ENCODE measurements at places on chromosomes 4 and X.

GRCh38 chrX:120839491-120839890 is 36.2 kb downstream of the CT47B1 start:
- DNase-seq, result no peak

- no peak for DNase-seq
These were observed 18.0 kb downstream of the PPEF1 start for GRCh38 chrX:18725310-18725943.

- DNase-seq, result no peak
These were observed 174.0 kb downstream of the AFAP1 start for GRCh38 chr4:7765666-7766065.

DNA sequence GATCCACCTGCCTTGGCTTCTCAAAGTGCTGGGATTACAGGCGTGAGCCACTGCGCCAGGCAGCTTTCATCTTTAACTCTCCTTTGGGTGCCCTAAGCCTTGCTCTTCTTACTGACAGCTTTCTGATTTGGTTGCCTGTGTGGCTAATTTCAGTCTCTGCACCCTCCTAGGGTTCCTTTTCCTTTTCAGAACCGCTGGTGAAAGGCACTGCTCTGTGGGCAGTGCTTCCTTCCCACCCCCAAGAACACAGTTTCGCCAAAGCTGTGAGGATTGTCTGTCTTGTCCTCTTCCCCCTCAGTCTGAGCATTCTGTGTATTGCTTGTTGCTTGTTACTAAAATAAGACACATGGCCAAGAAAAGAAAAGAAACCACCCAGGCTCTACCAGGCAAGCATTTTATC is 101.4 kb upstream of the FRMPD3 start:
- no peak for DNase-seq

GRCh38 chr4:162523171-162523570 is 359.4 kb upstream of the FSTL5 start:
- DNase-seq, result no peak

DNA sequence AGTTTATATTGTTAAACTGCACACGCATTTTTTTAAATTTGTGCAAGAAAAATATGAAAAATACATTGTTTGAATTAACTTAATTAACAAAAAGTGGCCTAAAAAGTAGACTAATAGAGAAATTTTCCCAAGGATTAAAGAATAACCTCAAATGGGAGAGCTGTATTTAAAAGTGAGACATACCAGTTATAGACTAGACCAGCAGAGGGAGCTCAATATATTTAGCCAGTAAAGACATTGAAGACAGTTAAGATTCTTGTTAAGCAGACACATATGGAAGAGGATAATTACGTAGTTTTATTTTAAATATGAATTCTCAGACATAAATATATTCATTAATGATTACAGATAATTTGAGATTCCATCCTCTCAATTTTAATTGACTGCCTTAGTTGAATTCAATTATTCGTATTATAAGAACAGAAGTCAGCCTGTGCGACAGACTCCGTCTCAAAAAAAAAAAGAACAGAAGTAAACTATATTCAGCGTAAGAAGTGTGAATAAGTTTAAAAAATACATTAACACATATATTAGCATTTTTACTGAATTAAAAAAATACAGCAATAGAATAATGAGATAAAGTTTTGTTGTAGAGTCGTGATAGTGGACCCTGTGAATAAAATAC is 64.8 kb downstream of the GLRA3 start:
- peak; percentile 51 for DNase-seq

- DNase-seq, result no peak
These were observed 55.5 kb downstream of the WFS1 start for GRCh38 chr4:6324999-6325787.

- no peak for DNase-seq
These were observed 42.1 kb downstream of the AFF1 start for GRCh38 chr4:86976801-86977485.

DNA sequence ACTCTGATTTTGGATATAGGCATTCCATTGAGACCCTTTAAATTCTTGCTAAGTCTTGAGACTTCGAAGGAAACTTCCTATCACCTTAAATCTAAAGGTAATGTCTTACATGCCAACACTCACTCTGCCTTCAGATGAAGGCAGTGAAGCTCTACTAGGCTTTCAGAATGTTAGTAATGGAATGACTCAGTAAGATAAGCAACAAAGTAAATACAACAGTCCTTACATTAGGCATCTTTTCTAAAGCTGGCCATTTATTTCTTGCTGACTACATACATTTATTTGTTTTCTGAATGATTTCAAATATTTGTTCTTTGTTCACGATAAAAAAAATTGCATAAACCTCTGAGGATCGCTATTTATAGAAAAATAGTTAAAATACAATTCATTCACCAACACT is 43.5 kb downstream of the ASIC5 start:
- DNase-seq, result no peak

- no peak for DNase-seq
These were observed 78.1 kb downstream of the NDST3 start for GRCh38 chr4:118112117-118113046.

- DNase-seq, result no peak
These were observed 1.5 kb downstream of the GSTCD start for GRCh38 chr4:105710012-105710600.

DNA sequence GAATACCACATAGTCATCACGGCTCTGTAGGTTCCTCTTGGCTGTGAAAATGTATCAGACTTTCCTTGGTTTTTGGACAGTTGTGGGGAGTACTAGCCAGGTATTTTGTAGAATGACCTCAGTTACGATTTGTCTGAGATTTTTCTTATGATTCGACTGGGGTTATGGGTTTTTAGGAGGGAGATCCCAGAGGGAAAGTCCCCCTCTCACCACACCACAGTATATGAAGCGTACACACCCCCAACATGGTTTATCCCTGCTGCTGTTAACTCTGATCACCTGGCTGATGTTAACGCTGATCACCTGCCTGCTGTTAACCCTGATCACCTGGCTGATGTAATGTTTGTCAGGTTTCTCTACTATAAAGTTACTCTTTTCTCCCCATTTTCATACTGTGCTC is 72.6 kb downstream of the ANAPC4 start:
- no peak for DNase-seq

- no peak for DNase-seq
These were observed 89.4 kb upstream of the TLL1 start for GRCh38 chr4:165783626-165784025.

DNA sequence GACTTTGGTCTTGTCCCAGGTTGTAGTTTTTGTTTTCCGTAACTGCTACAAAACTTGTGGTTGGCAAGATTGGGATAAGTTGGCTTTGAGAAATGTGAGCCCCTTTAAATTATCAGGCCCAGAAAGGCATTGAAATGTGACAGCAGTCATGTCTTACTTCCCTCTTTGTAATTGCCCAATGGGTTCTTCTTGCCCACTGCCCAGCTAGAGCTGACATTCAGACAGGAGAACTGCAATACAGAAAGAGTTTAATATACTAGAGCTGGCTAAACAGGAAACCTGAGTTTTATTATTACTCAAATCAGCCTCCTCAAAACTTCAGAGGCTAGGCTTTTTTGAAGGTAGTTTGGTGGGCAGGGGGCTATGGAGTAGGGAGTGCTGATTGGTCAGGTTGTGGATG is 288.3 kb downstream of the ZNF674 start:
- DNase-seq, result no peak

- no peak for DNase-seq
These were observed 96.8 kb downstream of the NSUN7 start for GRCh38 chr4:40846532-40846931.

GRCh38 chrX:134528960-134529359 is 69.0 kb downstream of the HPRT1 start:
- DNase-seq, result no peak

DNA sequence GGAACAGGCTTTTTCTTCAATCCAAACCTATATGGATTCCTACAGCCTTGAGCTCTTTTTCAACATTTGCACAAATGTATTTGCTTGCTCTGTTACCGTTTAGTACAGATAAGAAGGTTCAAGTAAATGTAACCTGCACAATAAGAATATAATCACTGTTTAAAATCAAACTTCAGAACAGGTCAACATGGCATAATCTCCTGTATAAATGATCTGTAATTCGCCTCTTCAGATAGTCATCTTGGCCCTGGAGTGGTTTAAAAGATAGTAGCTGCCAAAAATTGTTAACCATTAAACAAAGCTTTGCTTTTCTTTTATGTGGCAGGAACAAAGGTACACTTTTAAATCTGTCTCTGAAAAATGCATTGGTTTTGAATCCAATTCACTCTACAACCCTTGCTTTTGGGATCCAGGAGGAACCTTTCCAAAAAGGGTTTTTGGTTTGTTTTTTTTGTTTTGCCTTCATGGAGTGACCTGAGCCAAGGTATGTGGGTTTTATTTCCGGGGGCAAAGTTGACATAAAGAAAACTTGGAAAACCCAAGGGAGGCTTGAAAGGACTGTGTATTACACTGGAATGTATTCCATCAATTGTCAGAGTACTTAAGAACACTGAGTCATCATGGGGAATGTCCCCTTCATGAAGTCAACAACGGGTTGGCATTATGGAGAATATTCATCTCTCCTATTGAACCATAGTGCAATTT is 210.4 kb upstream of the HCCS start:
- peak; percentile 32 for DNase-seq

- DNase-seq, result no peak
These were observed 33.4 kb downstream of the CYTL1 start for GRCh38 chr4:4985844-4986243.

- DNase-seq, result no peak
These were observed 39.6 kb upstream of the SLC7A3 start for GRCh38 chrX:70970482-70970995.

DNA sequence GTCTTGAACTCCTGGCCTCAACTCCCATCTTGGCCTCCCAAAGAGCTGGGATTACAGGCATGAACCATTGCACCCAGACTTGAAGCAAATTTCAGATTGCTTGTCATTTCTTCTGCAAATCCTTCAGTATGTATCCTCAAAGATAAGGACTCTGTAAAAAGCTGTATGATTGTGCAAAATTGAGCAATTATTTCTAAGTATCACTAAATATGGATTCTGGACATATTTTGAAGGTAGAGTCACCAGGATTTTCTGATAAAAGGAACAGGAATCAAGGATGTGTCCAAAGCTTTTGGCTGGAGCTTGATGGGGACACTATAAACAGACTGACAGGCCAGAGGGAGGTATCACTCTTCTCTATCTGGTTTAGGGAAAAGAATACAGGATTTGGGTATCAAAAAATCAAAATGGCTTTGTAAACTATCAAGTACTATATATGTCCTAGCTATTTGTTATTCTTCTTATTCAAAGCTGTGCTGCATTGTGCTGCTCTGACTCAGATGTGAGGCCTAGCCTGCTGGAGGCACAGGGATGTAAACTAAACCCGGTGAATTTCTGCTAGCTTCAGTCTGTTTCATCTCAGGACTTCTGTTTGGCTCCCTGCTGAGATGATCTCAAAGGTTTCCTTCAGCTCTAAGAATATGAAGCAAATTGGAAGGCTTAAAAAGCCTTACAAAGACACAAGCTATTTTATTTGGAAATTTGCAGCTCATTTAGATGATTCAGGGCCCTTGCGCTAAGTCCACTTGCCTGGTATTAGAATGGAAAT is 8.3 kb downstream of the RPS4X start:
- no peak for DNase-seq

DNA sequence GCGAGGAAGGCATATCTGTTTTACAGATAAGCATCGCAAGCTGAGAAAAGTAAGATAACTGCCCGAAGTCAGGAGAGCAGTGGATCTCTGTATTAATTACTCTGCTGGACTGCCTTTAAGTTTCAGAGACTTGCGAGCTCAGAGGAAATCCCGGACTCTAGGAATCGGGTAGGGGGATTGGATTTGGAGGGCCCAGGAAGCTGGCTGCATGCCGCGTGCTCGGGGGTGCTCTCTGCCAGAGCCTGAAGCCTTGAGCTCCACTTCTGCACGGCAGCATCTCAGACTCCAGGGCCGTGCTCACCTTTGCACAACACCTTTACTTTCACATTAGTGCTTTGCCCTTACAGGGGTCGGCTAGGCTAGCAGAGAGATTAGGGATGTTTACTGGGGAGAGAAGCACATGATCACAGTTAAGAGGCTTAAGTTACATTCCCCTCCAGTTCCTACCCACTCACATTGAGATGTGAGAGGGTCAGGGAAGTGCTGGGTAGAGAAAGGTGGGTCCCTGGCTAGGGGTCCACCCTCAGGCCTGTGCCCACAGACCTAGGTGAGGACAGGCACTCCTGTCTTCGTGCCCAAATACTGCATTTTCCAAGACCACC is 57.0 kb downstream of the TRIML1 start:
- DNase-seq, result no peak

DNA sequence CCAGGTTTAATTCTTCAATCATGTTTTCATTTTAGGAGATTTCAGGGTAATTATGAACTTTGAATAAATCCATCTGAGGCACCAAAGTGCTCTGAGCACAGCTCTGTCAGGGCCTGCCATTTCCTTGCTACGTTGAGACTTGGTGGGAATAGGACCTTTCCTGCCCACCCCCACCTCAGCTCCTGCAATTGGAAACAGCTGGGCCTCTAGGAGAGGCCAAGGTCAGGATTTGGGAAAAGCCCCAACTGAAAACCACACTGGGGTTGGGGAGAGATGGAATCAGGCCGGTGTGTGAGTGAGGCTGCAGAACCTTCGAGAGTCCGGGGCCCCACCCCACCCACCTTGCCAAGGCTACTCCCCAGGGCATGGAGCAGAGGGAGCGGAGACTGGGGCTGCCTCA is 212.7 kb upstream of the BCOR start:
- no peak for DNase-seq

DNA sequence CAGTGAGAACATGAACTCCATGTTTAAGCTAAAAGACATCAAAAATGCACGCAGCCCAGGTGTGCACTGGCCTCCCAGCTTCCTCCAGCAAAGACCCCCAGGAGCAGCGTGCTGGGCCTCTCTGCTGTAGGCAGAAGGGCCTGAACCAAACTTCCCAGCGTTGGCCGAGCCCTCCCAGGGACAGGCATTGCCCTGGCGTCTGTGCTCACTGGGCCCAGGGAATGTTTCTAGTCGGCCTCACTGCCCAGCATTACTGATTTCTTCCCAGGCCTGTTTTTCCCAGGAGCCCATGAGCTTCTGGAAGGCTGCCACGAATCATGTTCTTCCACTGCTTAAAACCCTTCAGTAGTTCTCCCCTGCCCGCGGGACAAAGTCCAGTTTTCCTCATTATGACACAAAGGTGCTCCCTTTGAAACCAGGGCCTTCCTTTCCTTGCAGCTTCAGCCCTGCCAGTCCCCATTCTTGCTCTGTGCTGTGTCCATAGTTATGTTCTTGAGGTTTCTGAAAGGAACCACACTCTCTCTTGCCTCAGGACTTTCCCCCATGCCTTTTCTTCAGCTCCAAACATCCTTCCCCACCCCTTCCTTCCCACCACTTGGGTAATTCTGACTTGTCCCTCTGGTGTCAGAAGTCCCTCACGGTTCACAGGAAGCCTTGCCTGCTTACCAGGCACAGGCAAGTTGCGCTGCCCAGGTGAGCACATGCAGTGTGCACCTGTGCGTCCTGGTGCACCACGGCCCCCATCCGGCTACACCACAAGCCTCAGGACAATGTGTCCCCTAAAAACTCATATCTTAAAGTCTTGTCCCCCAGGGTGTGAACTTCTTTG is 93.4 kb upstream of the ENPP6 start:
- no peak for DNase-seq

- no peak for DNase-seq
These were observed 10.8 kb downstream of the WFS1 start for GRCh38 chr4:6280365-6280996.
